Activated CD4-positive, alpha-beta T cell treated with anti-CD3 and anti-CD28 coated beads, Interleukin-2, amount 50 U/mL, for 48 hours (primary cell): ENCODE measurements at places on chromosomes 1 and 21.

- DNase-seq, result no peak
Observed at GRCh38 chr1:162696286-162696862, 64.1 kb downstream of the DDR2 start.

- DNase-seq, result no peak
Observed at GRCh38 chr1:235156265-235156664, 4.8 kb downstream of the RBM34 start.

DNA sequence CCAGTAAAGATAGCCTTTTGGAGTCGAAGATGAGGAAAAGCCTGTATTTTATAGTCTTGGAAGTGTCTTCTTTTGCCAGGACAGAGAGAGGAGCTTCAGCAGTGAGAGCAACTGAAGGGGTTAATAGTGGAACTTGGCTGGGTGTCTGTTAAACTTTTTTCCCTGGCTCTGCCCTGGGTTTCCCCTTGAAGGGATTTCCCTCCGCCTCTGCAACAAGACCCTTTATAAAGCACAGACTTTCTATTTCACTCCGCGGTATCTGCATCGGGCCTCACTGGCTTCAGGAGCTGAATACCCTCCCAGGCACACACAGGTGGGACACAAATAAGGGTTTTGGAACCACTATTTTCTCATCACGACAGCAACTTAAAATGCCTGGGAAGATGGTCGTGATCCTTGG, at the start of gene VCAM1:
VCAM1 (plus strand) TSS at position 253 of the 400 bp plus-strand sequence; CDS start at position 372, 119 bp downstream.
- no peak for DNase-seq

DNA sequence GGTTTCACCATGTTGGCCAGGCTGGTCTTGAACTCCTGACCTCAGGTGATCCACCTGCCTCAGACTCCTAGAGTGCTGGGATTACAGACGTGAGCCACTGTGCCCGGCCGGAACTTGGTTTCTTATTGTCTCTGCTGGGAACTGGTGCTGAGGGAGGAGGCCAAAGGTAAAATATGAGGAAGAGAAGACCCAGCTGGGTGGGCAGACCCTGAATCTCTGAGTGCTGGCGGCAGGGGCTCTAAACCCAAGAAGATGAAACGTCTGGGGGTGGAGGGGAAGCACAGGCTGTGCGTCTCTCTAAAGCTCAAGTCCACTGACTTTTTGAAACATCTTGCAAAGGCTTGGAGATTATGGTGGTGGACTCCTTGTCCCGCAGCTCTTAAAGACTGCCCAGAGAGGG, 82.0 kb upstream of the TLR5 start:
- DNase-seq, result no peak

DNA sequence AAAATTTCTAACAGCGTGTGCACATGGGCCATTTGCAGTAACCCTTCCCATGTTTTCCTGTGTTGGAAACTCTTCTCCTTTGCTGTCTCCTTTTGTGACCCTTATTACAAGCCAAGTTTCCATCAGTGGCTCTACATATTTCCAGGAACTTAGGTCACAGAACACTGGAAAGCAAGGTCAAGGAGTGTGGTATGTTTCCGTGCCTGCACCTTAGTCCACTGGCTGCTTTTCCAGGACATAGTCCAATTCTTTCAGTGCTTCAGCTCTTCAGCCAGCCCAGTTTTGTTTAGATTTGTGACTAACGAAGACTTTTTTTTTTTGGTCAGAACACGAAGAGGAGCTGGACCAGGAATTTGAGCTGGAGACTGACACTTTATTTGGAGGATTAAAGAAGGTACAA, 33.8 kb downstream of the HHAT start:
- no peak for DNase-seq

DNA sequence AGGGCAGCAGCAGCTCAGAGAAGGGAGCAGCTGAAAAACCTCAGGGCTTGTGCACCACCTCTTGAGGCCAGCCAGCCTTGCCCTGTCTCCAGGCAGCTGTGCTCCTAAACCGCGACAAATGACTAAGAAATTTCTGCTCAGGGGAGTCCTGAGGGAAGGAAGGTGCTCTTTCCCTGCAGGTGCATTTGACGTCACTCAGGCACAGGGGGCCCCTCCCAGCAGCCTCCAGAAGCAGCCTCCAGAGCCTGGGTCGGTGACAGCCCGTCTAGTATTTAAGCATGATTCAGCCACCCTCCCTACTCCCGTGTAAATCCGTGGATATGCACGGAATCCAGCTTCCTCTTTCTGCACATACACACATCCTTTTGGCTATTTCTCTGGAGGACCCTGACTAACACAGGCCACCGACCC, 560.5 kb downstream of the KIF26B start:
- no peak for DNase-seq

- no peak for DNase-seq
Observed at GRCh38 chr1:116940814-116941599, 31.3 kb downstream of the PTGFRN start.

GRCh38 chr1:9606948-9607347, 18.2 kb downstream of the TMEM201 start:
- no peak for DNase-seq

DNA sequence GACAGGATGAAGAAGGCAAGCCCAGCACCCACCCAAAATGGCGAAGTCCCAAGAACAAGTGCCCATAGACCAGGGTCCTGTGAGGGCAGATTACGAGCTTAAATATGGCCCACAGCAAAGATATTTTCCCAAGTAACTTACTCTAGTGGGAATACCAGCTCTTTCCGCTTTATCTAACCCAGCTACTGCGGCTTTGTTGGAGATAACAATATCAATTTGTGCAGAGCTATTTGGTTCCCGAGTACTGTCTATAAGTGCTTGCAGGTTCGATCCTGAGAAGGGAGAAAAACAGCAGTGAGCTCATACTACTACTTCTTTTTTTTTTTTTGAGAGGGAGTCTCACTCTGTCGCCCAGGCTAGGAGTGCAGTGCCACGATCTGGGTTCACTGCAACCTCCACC, 14.3 kb upstream of the DNAJC28 start:
- DNase-seq, result no peak

DNA sequence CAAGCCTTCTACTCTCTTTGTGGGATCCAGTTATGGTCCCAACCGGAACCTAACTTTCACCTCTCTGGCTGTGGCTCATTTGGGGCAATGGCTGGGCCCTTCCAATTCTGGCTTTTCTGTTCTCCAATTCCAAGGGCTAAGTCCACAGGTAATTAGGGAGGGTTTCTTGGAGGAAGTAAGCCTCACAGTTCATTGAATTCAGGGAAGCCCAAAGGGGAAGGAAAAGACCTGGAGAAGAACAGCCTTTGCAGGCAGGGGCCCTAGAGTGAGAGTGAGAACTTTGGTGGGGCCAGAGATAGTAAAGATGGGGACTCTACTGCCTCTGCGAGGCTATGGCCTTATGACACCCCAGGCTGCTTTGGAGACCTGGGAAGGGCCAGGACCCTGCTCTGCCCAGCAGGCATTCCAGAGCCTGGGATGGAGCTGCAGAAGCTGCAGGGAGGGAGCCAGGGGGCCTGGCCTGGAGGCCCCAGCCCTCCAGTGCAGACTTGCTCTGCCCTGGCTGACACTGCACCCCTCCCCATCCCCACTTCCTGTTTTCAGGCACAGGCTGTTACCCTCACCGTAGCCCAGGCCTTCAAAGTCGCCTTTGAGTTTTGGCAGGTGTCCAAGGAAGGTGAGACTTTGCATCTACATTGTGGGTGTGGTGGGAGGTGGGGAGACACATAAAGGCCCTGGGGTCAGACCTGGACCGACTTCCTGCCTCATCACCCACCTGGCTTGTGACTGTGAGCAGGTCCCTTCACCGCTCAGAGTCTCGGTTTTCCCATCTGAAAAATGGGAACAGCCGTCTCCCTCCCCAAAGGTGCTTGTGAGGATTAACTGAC, 18.9 kb downstream of the LDLRAP1 start:
- DNase-seq, result peak; percentile 48
